Activated naive CD4-positive, alpha-beta T cell treated with anti-CD3 and anti-CD28 coated beads, Interleukin-2, amount 10 ng/mL, durations not matched to agents 7 days and 5 days (primary cell): ENCODE measurements at places on chromosomes 11 and 22.

GRCh38 chr11:37483761-37484160 lies 885.7 kb upstream of the RAG2 start:
- DNase-seq = no peak

- DNase-seq = no peak
Measured at GRCh38 chr11:123475469-123475868, 45.4 kb downstream of the GRAMD1B start.

- no peak for DNase-seq
Measured at GRCh38 chr11:119157063-119157462, 8.2 kb downstream of the ABCG4 start.

- no peak for DNase-seq
Measured at GRCh38 chr11:28347371-28347770, 239.2 kb downstream of the METTL15 start.
